Aortic smooth muscle cell (primary cell): ENCODE measurements at places on chromosomes 5 and 9. TPM values are rescaled to one million over a fixed set of nuclear protein-coding genes. Genes with fewer than 3 reads are reported as not detected.

NTRK2 gene
- total RNA-seq = 0.26 and 0.62 TPM in 2 replicates

BAAT gene
- not detected in 2 replicates for total RNA-seq

ZNF883 gene
- total RNA-seq = 0.99 and 1.7 TPM in 2 replicates

PRSS3 gene
- total RNA-seq = 40.8 and 55.5 TPM in 2 replicates

MELK gene
- 18.8 and 26.2 TPM in 2 replicates for total RNA-seq

PGM5 gene
- 47.8 and 66.7 TPM in 2 replicates for total RNA-seq

FBP1 gene
- not detected in 2 replicates for total RNA-seq

TENT4A gene
- 11.8 and 12.3 TPM in 2 replicates for total RNA-seq

NACC2 gene
- total RNA-seq = 29.2 TPM in 2 replicates

BTNL9 gene
- not detected in 2 replicates for total RNA-seq

CFAP90 gene
- not detected in 2 replicates for total RNA-seq

ARID3C gene
- total RNA-seq = 0.31 TPM in 1 of 2 replicates, not detected in the other

DMRT2 gene
- total RNA-seq = not detected in 2 replicates

WHRN gene
- total RNA-seq = 0.25 and 0.53 TPM in 2 replicates

FAM221B gene
- not detected in 2 replicates for total RNA-seq

IFNA13 gene
- total RNA-seq = not detected in 2 replicates

RNF180 gene
- 6.1 and 8.2 TPM in 2 replicates for total RNA-seq

GRXCR2 gene
- not detected in 2 replicates for total RNA-seq

OR2V1 gene
- total RNA-seq = not detected in 2 replicates

PCDHA11 gene
- total RNA-seq = 0.06 and 0.13 TPM in 2 replicates

TRIM7 gene
- total RNA-seq = 10.5 and 14.0 TPM in 2 replicates

PCDHB16 gene
- 1.8 and 1.9 TPM in 2 replicates for total RNA-seq

N4BP3 gene
- 0.68 and 1.5 TPM in 2 replicates for total RNA-seq

C5orf58 gene
- 0.26 TPM in 1 of 2 replicates, not detected in the other for total RNA-seq

GALNT12 gene
- 9.6 and 12.9 TPM in 2 replicates for total RNA-seq

THBS4 gene
- total RNA-seq = 0.56 and 1.3 TPM in 2 replicates

BARX1 gene
- not detected in 2 replicates for total RNA-seq
